ENCODE measurements at places on chromosomes 3 and 15.

GRCh38 chr3:69232482-69232881, 110.1 kb upstream of the LMOD3 start:
- DNase-seq = peak; percentile 42

DNA sequence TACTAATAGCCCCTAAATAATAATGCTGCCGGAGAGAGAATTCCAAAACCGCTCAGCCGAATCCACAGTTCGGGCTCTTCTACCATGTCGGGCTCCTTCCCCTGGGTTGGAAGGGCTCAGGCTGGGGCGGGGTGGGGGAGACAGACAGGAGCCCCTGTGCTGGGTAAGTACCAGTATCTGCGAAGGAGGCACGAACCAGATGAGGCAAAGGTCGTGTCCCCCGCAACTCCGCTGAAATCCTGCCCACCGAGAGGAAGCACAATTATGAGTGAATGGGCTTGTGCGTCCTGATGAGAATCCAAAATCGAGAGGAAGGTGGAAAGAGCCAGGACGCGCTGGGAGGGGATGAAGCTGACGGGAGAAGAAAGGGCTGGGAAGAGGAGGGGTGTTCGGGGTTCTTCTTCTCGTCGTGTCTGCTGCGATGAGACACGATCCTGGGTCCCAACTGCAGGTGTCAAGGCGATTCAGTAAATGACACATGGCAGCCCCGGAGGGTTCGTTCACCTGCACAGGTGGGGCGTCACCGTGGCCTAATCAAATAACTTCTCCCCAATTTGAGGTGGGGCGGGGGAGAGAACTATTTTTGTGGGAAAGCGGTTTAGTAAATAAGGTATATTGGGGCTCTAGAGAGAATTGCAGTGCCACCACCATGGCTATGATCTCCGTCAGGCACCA, 707 bp upstream of the FAM81A start:
- DNase-seq = peak; percentile 77

DNA sequence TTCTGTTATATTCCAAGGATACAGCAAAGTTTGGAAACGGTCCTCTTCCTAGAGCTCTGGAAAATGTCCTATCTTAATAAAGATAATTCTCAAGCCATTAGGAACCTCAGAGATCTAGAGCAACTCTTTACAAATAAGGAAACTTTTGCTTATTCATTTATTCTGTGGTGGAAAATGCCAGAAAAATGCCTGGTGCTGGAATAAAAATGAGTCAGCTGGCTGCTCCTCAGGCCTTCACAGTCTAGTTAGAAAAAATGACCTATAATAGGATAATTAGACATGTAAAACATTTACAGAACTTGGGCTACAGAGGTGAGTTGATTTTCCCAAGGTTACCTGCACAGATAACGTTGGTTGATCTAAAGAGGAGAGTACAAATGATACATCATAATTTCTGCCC, 372.5 kb downstream of the NLGN1 start:
- peak; percentile 36 for DNase-seq

DNA sequence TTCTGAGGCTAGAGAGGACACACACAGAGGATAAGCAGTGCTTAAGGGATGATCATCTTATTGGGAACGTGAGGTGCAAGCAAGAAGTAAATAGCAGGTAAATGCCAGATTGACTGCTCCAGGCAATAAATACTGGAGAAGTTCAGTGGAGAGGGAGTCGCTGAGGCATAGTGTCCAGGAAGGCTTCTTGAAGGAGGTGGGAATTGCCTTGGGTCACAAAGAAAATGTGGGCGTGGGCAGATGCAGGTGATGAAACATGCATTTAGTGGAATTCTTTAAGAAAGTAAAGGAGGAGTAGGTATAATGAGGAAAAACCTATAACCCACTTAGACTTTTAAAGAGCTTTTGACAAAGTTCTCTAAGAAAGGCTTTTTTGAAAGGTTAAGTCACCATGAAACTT, 7.4 kb upstream of the SEMA5B start:
- no peak for DNase-seq

DNA sequence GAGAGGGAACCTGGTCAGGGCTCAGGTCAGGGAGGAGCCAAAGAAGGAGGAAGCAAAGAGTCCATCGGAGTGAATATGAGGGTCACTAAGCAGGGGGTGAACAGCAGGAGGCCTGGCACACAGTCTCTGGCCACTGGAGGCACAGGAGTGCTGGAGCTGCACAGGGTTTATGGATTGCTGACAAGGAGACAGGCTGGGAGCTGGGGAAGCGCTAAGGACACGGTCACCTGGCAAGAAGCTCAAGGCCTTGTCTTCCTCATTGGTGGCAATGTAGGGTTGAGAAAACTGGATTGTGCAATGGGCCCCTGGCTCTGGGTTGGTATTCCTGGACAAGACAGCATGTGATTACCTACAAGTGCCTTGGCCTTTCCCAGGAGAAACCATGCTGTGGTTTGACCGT, 5.8 kb upstream of the CAMP start:
- no peak for DNase-seq

DNA sequence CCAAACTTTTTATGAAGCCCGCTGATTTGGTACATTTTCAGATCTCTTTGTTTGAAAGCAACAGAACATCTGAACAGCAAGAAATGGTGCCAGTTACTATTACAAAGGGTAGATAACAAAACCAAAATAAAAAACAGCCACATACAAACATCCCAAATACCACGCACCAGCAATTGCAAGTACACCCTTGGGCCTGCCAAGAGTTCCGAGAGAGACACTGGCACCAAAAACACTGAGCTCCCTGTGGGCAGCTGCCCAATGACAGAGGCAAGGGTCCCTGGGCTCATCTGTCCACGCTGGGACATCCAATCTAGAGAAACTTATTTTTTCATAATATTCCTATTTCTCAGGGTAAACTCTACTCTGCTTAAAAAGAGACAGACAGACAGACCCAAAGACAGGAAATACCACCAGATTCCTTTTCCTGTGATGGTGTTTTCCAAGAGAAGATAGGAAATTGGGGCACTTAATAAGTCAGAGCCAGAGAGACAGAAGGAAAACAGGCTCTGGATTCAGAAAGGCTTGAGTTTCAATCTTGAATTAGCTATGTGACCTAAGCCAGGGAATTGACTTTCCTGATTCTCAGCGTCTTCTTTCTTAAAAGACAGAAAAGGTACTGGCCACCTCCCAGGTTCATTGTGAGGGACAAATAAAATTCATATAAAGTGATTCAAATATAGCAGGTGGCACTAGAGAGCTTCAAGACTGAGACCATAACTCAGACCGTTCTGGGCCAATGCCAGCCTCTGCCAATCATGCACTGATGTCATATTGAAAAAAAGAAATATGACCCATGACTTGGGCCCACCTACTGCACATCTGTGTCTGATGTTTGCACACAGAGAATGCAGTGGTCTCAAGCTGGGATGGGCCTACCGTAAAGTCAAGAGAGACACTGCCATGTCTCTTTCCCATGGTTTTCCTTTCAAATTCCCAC, 61.3 kb downstream of the FOXP1 start:
- DNase-seq = peak; percentile 20

GRCh38 chr15:62807539-62808130, 234.9 kb upstream of the TPM1 start:
- no peak for DNase-seq

DNA sequence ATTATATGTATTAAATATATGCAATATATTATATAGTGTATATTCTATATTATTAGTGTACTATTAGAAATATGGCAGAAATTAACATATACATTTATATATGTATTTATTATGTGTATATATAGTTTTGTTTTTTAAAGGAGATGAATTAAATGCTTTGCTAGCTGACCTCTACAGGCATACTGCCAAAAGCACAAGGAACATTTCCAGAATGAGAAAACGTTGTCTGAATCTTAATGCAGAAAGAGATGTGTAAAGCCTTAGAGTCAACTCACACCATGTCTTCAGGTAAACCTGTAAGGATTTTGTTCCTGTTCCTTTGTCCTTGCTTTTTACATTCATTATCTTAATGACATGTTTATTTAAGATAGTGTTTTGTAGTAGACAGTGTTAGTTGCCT, 111.9 kb downstream of the ST8SIA2 start:
- no peak for DNase-seq

- no peak for DNase-seq
Observed at GRCh38 chr3:61740494-61740893, 179.1 kb downstream of the PTPRG start.

GRCh38 chr3:61236556-61236955, 14.7 kb downstream of the FHIT start:
- DNase-seq = no peak

GRCh38 chr3:10268930-10269329, 20.7 kb downstream of the TATDN2 start:
- DNase-seq = no peak

DNA sequence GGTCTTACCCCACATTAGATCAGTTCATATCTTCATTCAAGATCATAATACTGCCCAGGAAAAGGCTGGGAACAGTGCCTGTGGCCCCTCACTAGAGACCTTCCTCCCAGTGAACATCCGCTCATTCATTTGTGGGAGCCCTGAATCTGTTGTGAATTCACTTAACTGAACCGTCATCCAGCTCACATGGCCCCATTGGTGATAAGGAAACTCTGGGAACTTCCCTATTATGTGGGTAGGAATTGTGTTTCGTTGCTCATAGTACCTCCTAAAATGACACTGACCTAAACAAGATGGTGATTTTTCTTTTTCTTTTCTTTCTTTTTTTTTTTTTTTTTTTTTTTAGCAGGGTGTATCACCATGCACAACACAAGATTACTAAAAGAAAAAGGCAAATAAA, 6.8 kb upstream of the MESP2 start:
- DNase-seq = no peak

- DNase-seq = no peak
Observed at GRCh38 chr3:162295323-162295983, 798.8 kb downstream of the OTOL1 start.

- no peak for DNase-seq
Observed at GRCh38 chr3:12120374-12121140, 38.2 kb downstream of the TIMP4 start.

DNA sequence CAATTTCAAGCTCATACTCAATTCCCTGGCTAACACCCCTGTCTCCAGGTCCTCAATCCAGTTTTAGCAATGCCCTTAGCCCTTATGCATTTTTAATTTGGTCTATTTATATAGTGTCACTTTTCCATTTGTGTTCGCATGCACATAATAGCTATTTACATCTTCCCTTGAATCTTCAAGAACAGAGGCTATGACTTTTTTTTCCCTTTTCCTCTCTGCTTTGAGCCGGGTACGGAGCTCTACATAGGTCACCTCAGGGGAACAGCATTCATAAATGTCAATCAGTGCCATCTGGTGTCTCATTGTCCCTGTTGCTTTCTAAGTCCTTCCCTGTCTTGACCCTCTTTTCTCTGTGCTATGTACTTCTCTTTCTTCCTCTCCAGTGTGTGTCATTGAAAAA, 26.5 kb upstream of the ACTC1 start:
- DNase-seq = peak; percentile 64

DNA sequence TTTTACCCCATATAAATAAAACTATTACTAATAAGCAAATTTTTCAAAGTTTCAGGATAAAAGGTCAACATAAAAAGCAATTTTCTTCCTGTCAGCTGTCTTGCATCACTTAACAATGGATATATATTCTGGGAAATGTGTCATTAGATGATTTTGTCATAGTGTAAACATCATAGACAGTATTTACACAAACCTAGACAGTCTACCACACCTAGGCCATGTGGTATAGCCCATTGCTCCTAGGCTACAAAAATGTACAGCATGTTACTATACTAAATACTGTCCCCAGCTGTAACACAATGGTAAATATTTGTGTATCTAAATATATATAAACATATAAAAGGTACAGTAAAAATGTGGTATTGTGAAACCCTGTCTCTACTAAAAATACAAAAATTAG, 156.7 kb downstream of the ANO10 start:
- DNase-seq = peak; percentile 0

DNA sequence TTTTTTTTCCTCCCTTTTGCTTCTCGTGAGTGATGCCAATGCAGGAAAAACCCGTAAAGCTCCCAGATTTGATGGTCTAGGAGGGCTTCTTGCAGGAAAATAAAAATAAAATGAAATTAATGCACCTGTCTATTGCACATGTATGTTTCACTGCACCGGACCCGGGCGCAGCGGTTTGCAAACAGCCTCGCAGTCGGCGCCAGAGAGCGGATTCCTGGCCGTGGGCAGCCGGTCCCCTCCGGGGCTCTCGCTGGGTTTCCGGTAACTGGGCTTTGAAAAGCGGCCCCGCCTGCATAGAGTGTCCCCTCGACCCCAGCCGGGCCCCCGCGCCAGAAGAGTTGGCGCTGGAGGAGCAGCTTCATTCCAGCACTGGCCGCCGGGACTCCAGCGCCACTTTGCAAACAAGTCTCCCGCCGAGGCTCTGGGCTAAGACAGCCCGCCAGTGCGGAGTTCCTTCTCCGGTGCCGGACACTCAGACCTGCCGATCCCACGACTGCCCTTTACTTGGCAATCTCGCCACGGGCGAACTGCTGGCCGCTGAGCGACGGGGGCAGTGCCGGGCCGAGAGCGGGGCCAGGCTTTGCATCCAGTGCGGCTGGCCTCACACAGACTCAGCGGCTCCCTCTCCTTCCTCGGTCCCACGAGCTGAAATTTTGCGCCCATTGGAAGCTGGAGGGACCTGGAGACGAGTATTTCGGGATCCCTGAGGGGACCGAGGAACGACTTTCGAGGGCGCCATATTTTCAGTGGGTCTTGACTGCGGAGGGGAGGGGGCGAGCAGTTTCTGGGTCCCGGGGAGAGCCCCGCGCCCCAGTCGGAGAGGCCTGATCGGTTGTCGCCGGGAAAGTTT, 225.9 kb upstream of the C2CD4B start:
- DNase-seq = peak; percentile 66

DNA sequence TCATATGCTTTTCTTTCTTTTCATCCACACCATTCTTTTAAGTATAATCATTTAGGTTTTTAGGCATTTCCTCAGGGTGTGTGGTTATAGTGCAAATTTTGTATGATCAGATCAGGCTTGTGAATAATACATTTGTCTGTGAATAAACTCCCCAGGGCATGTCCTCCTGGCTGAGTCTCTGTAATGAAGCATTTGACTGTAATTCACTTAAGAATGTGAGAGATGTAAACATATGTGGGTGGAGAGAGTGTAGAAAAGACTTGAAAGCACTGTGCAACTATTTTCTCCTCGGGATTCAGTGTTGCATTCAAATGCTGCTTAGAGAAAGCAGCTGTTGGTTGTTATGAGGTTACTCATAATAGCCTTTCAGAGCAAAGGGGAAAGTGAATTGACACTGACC, 996.5 kb downstream of the TUSC7 start:
- no peak for DNase-seq

DNA sequence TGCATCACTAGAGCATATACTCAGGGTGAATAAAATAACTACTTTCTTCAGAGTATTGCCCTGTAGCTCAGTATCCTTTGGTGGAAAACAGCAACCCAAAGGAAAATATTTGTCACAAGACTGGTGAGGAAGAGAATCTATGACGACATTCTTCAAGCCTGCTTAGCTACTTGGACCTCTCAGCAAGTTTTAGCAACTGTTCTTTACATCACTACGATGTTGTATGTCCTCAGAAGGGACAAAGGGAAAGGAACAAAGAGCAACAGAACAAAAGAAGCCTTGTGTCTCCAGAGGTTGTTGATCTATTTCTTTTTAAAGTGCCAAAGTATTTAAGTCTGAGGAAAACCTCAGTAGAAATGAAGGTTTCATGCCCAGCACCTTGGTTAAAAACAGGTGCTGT, 746.7 kb downstream of the NAALADL2 start:
- no peak for DNase-seq
